ENCODE measurements at places on chromosomes 13 and 19.

GRCh38 chr13:39496506-39496905, 106.5 kb downstream of the LHFPL6 start:
- DNase-seq: no peak

DNA sequence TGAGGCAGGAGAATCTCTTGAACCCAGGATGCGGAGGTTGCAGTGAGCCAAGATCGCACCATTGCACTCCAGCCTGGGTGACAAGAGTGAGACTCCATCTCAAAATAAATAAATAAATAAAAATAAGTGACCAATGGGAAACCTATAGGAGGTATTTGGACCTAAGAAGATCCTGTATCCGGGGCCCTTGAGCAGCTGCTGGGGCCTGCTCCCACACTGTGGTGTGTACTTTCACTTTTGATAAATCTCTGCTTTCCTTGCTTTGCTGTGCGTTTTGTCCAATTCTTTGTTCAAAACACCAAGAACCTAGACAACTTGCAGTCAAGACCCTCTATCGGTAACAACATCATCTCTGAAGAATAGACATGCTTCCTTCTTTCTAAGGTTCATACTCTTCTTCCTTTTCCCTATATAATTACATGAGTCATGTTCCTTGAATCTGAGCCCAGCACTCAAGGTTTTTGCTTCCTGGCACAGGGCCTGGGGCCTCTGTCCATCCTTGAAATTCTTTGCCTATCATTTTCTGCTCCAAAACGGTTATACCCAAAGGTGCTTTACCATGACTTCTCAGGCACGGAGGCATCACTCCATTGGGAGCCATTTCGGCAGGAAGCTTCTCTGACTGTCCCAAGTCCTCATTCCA, 14.2 kb upstream of the PNMA8C start:
- DNase-seq: no peak

DNA sequence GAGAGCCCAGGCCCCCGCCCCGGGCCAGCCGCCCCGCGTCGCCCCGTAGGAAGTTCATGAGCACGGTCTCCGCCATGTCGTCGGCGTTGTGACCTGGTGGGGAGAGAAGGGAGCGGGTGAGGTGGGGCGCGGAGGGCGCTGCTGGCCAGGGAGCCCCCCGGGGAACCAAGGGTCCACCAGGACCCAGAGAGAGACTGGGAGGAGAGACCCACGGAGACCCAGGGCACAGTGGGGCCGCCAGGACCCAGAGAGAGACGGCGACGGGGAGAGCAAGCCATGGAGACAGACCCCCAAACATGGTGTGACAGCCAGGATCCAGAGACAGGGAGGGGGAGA, 9.2 kb downstream of the CTU1 start:
- no peak for DNase-seq

GRCh38 chr19:1524287-1524971, 552 bp downstream of the PLK5 start:
- no peak for DNase-seq

GRCh38 chr19:49887037-49887664, 9.5 kb downstream of the IL4I1 start:
- DNase-seq: no peak
